Heart right ventricle (tissue), 16 donors: ENCODE measurements at places on chromosomes 5 and 9.

GRCh38 chr5:92504346-92504745 is 1076.7 kb downstream of the NR2F1-AS1 start:
- H3K4me3 ChIP-seq = no peak overlapping the region
- DNase-seq = no peak
- no peaks in the 10 kb centered on the region for H3K27me3 ChIP-seq
- no peaks in the 10 kb centered on the region for H3K4me1 ChIP-seq
- H3K36me3 ChIP-seq = no peaks in the 10 kb centered on the region

- no peak overlapping the region for H3K27ac ChIP-seq
- no peaks in the 10 kb centered on the region for H3K36me3 ChIP-seq
- no peaks in the 10 kb centered on the region for H3K27me3 ChIP-seq
- H3K4me1 ChIP-seq = no peaks in the 10 kb centered on the region
- H3K4me3 ChIP-seq = no peak overlapping the region
Observed at GRCh38 chr9:34570809-34571480, 18.6 kb downstream of the CNTFR start.

DNA sequence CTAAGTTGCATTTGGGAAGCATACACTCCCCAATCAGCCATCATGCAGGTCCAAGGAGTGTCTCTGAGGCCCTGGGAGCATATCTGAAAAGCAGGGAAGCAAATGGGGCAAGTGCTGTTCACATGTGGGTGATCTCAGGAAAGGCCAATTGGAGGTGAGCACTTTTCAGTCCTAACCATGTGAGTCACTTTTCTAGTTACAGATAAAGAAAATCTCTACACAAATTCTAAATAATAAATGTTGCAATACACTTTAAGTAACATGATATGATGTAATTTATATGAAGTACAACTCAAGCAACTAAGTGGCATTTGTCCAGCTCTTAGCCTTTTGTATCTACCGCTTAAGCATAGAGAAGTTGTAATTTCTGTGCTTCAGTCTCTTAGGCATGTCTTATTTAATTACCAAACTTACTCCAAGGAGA is 18.4 kb downstream of the ADAMTS16 start:
- no peak overlapping the region for H3K4me3 ChIP-seq
- H3K27ac ChIP-seq = no peak overlapping the region
- no peaks in the 10 kb centered on the region for H3K4me1 ChIP-seq
- H3K27me3 ChIP-seq = no peaks in the 10 kb centered on the region
- no peaks in the 10 kb centered on the region for H3K36me3 ChIP-seq
- DNase-seq = no peak

GRCh38 chr5:76341651-76342334 is 61.3 kb upstream of the IQGAP2 start:
- H3K27me3 ChIP-seq = no peaks in the 10 kb centered on the region
- H3K36me3 ChIP-seq = no peaks in the 10 kb centered on the region
- no peak overlapping the region for H3K27ac ChIP-seq

- no peaks in the 10 kb centered on the region for H3K36me3 ChIP-seq
- H3K27ac ChIP-seq = no peak overlapping the region
- no peaks in the 10 kb centered on the region for H3K27me3 ChIP-seq
- peak; percentile 54 for DNase-seq
- peaks cover 4% of the 10 kb centered on the region for H3K4me1 ChIP-seq
- no peak overlapping the region for H3K4me3 ChIP-seq
Observed at GRCh38 chr5:64612344-64612961, 77.8 kb upstream of the SHISAL2B start.

- H3K4me3 ChIP-seq = no peak overlapping the region
- no peaks in the 10 kb centered on the region for H3K4me1 ChIP-seq
- H3K27ac ChIP-seq = no peak overlapping the region
- no peaks in the 10 kb centered on the region for H3K27me3 ChIP-seq
- no peaks in the 10 kb centered on the region for H3K36me3 ChIP-seq
- no peak for DNase-seq
Observed at GRCh38 chr5:6649186-6649585, 15.9 kb downstream of the SRD5A1 start.

DNA sequence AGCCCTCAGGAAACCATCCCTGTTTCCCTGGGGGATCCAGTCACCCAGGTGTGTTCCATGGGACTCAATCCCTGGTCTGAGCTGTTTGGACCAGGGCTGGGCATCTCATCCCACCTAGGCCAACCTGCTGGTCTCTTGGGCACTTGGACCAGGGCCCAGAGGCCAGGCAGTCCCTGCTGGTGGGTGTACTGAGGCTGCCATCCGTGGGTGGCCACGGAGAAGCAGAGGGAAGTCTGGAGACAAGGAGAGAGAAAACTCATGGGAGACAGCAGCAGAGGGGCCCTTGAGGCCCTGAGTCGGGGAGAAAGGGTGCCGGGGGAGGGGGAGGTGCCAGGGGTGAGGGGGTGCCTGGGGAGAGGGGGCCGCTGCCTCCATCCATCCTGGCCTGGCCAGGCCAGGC is 247.8 kb downstream of the PBX3 start:
- H3K4me3 ChIP-seq = no peak overlapping the region
- no peak for DNase-seq
- no peaks in the 10 kb centered on the region for H3K4me1 ChIP-seq
- H3K36me3 ChIP-seq = no peaks in the 10 kb centered on the region

- peaks cover 35% of the 10 kb centered on the region for H3K4me1 ChIP-seq
- no peak overlapping the region for H3K27ac ChIP-seq
- peak overlapping the region; percentile 46 for H3K4me3 ChIP-seq
- H3K27me3 ChIP-seq = peaks cover 70% of the 10 kb centered on the region
Observed at GRCh38 chr5:88144219-88145001, 124.2 kb downstream of the TMEM161B start.

- DNase-seq = no peak
- H3K4me1 ChIP-seq = no peaks in the 10 kb centered on the region
- H3K27ac ChIP-seq = no peak overlapping the region
- no peaks in the 10 kb centered on the region for H3K27me3 ChIP-seq
Observed at GRCh38 chr5:31346896-31347551, 153.5 kb downstream of the CDH6 start.

DNA sequence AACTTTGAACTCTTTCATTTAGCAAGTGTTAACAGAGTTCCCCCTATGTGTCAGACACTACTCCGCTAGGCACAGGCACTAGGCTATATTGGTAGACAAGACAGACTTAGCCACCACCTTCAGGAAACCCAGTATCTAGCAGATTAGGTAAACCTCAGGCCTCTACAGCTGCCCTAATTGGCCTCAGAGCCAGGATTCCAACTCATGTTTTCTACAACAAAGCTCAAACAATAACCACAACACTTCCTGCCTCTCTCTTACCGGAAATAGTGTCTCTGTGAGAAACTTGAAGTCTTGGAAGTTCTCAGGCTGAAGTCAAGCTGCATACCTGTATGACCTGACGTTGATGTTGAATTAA is 116.6 kb upstream of the SLC44A1 start:
- no peaks in the 10 kb centered on the region for H3K4me1 ChIP-seq
- no peak for DNase-seq
- no peak overlapping the region for H3K4me3 ChIP-seq
- H3K27ac ChIP-seq = no peak overlapping the region
- no peaks in the 10 kb centered on the region for H3K36me3 ChIP-seq
- no peaks in the 10 kb centered on the region for H3K27me3 ChIP-seq

DNA sequence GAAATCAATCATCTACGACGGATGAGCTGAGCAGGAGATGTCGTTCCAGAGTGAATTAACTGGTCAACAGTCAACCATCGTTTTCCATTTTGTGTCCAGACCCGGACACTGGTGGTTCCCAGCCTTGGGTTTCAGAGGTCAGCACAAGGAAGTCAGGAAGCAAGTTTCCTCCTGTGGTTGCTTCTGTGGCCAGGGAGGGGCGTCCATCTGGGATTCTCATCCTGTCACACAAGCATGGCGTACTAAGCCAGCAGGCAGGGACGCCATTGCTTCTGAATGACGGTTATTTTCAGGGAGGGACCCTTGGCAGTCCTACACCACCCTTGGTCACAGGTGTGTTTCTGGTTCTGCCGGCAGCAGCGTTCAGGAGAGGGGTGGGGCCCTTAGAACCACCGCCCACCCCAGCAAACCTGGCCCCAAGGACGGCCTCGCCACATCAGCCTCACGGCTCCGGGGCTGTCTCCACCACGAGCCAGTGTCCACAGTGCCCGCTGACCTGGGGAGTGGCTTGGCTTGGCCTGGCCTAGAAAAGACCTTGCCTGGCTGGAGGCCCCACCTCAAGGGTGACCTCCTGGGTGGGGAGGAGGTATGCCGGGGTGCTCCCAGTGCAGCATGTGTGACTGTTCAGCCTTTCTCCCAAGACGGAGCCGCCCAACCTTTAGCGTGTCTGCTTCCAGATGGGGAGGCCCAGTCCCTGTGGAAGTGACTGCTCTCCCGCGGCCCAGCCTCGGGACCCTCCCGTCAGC is 25.2 kb downstream of the NDUFS6 start:
- H3K4me3 ChIP-seq = no peak overlapping the region
- no peak for DNase-seq
- H3K36me3 ChIP-seq = no peaks in the 10 kb centered on the region

GRCh38 chr5:131536850-131537448 is 98.1 kb downstream of the RAPGEF6 start:
- H3K4me3 ChIP-seq = no peak overlapping the region
- H3K27me3 ChIP-seq = no peaks in the 10 kb centered on the region
- DNase-seq = no peak
- peaks cover 10% of the 10 kb centered on the region for H3K36me3 ChIP-seq
- no peak overlapping the region for H3K27ac ChIP-seq

- H3K4me3 ChIP-seq = no peak overlapping the region
- H3K36me3 ChIP-seq = no peaks in the 10 kb centered on the region
- H3K27me3 ChIP-seq = no peaks in the 10 kb centered on the region
- peaks cover 9% of the 10 kb centered on the region for H3K4me1 ChIP-seq
- DNase-seq = no peak
Observed at GRCh38 chr5:82405618-82406204, 127.6 kb upstream of the RPS23 start.

- H3K4me3 ChIP-seq = no peak overlapping the region
- no peak overlapping the region for H3K27ac ChIP-seq
- H3K36me3 ChIP-seq = no peaks in the 10 kb centered on the region
- DNase-seq = no peak
Observed at GRCh38 chr9:77632652-77633051, 15.5 kb downstream of the GNA14 start.
